ENCODE measurements at places on chromosomes 6 and 20. TPM values are rescaled to one million over a fixed set of nuclear protein-coding genes. Genes with fewer than 3 reads are reported as not detected.
A peak's percentile ranks its signal among the peaks of the same experiment; 100 is the strongest.

Gene JPH2
- total RNA-seq, result 187 TPM

Gene TNFRSF6B
- 15.4 TPM for total RNA-seq

Gene PREX1
- total RNA-seq, result 23.7 TPM

Gene GZF1
- 10.4 TPM for total RNA-seq

Gene SYCP2
- total RNA-seq, result 3.5 TPM

Gene AGER
- 5.9 TPM for total RNA-seq

Gene OTOR
- not detected for total RNA-seq

GRCh38 chr20:36337886-36338285 is 31.7 kb downstream of the DLGAP4 start:
- no peak for DNase-seq
- H3K4me3 ChIP-seq, result no peak overlapping the region
- H3K27ac ChIP-seq, result no peak overlapping the region
- H3K36me3 ChIP-seq, result no peaks in the 10 kb centered on the region

DNA sequence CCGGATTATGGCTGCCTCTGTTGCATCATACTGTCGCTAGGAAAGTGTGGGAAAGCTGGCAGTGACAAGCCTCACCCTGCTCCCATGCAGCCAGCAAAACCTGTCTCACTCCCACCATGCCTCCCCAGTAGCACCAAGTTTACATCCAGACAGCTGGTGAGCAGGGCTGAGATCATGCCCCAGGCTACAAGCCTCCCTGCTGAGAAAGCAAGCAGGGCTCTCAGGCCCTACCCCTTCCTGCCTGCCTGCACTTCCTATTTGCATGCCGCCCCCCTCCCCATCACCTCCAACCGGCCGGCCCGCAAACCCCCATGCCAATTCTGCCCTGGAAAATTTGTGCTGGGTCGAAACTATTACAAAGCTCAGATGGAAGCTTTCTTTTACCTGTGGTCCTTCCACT is 408.2 kb upstream of the FKBP1C start:
- no peaks in the 10 kb centered on the region for H3K36me3 ChIP-seq
- H3K27me3 ChIP-seq, result no peaks in the 10 kb centered on the region
- DNase-seq, result no peak
- no peak overlapping the region for H3K27ac ChIP-seq
- H3K4me1 ChIP-seq, result no peaks in the 10 kb centered on the region

GRCh38 chr20:29878281-29878741 is 1379.2 kb upstream of the DEFB115 start:
- no peaks in the 10 kb centered on the region for H3K4me1 ChIP-seq
- peak overlapping the region; percentile 16 for H3K4me3 ChIP-seq
- no peaks in the 10 kb centered on the region for H3K27me3 ChIP-seq
- H3K36me3 ChIP-seq, result no peaks in the 10 kb centered on the region

DNA sequence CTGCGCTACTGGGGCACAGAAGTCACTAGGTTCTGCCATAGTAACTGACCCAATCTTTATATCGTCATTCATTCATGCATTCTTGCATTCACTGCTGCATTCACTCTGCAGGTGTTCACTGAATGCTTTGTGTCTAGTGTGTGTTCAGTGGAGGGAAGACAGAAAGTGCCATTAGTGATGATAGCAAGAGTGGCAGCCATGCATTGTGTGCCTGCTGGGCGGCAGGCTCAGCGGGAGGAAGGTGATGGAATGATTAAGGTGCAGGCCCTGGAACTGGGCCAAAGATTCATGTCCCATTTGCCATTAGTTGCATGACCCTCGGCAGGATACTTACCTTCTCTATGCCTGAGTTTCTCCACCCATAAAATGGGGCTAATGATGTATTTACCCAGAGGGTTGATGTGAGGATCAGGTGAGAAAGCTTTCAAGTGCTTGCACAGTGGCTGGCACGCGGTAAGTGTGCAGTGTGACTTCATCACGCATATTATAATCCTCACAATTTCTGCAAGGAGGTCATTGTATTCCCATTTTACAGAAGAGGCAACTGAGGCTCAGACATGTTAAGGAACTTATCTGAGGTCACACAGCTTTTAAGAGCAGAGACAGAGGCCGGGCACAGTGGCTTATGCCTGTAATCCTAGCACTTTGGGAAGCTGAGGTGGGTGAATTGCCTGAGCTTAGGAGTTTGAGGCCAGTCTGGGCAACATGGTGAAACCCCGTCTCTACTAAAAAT is 40.1 kb downstream of the ITPR3 start:
- H3K27ac ChIP-seq, result no peak overlapping the region
- no peaks in the 10 kb centered on the region for H3K27me3 ChIP-seq
- no peak for DNase-seq
- H3K4me1 ChIP-seq, result no peaks in the 10 kb centered on the region
- H3K4me3 ChIP-seq, result no peak overlapping the region

DNA sequence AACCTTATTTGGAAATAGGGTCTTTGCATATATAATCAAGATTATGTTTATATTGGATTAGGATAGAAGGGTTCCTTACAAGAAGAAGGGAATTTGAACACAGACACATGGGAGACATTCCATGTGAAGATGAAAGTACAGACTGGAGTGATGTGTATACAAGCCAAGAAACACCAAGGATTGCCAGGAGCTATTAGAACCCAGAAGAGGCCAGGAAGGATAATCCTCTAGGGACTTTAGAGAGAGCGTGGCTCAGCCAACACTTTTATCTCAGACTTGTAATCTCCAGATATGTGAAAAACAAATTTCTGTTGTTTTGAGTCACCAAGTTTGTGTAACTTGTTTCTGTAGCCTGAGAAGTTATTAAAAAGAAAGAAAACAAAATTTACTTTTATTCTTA is 1173.9 kb upstream of the CITED2 start:
- no peaks in the 10 kb centered on the region for H3K27me3 ChIP-seq
- no peaks in the 10 kb centered on the region for H3K36me3 ChIP-seq
- DNase-seq, result no peak
- no peak overlapping the region for H3K27ac ChIP-seq
- no peak overlapping the region for H3K4me3 ChIP-seq

DNA sequence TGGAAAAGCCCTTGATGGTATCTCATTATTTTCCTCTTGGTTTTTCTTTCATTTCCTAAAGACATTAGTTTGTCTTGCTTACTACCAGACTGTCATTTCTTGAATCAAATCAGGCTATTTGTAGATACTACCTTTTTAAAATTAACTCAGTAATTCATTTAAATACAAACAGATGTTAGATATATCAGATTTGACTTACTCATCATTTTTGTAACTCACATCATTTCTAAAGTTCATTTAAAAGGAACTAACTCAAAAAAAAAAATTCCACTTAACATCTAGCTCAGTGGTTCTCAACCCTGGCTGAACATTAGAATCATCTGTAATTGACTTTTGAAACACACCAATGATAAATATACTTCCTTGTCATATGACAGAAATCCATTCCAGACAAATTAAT is 48.2 kb upstream of the TINAG start:
- H3K27ac ChIP-seq, result no peak overlapping the region
- no peaks in the 10 kb centered on the region for H3K27me3 ChIP-seq
- H3K4me1 ChIP-seq, result peaks cover 15% of the 10 kb centered on the region
- DNase-seq, result no peak
- H3K36me3 ChIP-seq, result no peaks in the 10 kb centered on the region
- no peak overlapping the region for H3K4me3 ChIP-seq

GRCh38 chr20:17912916-17913315 is 55.7 kb downstream of the SNX5 start:
- no peaks in the 10 kb centered on the region for H3K27me3 ChIP-seq
- H3K4me1 ChIP-seq, result peaks cover 23% of the 10 kb centered on the region
- no peak overlapping the region for H3K27ac ChIP-seq
- H3K4me3 ChIP-seq, result no peak overlapping the region
- DNase-seq, result no peak

All from esophagus muscularis mucosa (tissue), 4 donors.